T-cell (primary cell): ENCODE measurements at places on chromosomes 11 and 22.

DNA sequence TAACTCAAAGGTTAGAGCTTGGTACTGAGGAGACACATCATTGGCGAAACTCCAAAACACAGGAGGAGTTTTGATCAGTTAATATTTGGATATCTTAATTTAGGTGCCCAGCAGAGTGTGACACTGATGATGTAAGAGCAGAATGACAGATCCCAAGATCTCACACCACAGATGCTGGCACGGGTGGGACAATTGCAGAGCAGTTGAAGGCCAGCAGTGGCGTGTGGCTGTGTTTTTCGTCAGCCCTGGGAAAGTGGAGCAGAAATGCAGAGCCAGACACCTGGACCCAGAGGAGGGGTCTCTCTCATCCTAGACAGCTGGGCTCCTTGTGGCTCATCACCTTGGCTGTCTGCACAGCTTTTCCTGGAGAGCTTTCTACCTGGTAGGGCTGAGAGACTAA is 59.7 kb upstream of the CTTN start:
- DNase-seq = no peak

DNA sequence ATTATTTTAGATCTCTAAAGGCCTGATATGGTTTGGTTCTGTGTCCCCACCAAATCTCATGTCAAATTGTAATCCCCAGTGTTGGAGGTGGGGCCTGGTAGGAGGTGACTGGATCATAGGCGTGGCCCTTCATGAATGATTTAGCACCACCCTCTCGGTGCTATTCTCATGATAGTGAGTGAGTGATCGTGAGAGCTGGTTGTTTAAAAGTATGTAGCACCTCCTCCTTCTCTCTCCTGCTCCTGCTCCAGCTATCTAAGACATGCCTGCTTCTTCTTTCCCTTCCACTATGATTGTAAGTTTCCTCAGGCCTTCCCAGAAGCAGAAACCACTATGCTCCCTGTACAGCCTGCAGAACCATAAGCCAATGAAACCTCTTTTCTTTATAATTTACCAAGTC is 114.1 kb downstream of the SERGEF start:
- no peak for DNase-seq

DNA sequence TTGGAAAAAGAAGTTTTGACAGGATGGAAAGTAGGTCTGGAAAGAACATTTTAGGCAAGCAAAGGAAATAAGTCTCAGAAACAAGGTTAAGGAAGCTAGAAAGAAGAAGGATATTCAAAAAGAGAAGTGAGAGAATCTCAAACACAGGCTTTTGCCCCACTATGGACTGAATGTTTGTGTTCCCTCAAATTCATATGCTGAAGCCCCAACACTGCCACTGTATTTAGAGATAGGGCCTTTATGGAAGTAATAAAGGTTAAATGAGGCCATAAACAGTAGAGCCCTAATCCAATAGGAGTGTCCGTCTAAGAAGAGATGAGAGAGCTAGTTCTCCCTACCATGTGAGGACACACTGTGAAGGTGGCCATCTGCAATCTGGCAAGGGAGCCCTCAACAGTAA is 20.6 kb upstream of the RPS13 start:
- no peak for DNase-seq

DNA sequence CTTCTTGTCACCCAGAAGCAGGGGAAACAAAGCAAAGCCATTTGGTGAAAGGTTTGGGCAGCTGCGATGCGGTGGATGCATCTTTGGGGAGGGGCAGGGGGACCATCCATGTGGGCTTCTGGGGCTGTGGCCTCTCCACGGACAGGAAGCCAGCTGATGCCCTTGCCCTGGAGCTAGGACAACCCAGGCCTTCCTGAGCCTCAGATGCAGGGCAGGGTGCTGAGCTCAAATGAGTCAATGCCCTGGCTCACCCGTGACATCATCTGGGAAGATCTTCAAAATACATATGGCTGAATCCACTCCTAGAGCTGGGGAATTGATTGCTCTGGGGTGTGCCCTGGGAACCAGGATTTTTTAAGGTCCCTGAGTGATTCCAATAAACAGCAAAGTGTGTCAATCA is 1418.2 kb downstream of the TBC1D22A start:
- DNase-seq = no peak
